Inflammatory macrophage treated with lipopolysaccharide for 4 hours (primary cell): ENCODE measurements at places on chromosomes 6 and 20.

- no peak for DNase-seq
Observed at GRCh38 chr6:105886814-105887544, 199.2 kb upstream of the PRDM1 start.

GRCh38 chr6:30987304-30987703 is 3.8 kb downstream of the MUC21 start:
- DNase-seq = no peak

GRCh38 chr6:100260584-100260983 is 204.1 kb downstream of the SIM1 start:
- DNase-seq = no peak

DNA sequence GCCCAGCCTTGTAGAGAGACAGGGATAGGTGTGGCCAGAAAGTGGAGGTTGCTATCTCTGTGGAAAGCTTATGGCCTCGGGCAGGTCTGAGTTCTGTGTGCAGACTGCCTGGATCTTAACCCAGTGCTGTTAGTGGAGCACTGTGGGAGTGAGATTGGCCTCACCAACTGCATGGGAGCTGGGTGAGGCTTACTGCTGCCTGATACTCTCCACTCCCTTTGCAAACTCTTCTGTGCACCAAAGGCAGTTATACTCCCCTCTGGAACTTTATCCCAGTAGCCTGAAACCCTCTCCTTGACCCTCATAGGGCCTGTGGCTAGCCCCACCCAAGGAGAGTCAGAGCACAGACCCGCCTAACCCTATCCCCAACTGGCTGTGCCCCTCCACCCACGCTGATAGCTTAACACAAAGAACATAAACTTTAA is 41.4 kb upstream of the PKIB start:
- DNase-seq = no peak

- no peak for DNase-seq
Observed at GRCh38 chr6:35718375-35718736, 18.5 kb upstream of the ARMC12 start.

DNA sequence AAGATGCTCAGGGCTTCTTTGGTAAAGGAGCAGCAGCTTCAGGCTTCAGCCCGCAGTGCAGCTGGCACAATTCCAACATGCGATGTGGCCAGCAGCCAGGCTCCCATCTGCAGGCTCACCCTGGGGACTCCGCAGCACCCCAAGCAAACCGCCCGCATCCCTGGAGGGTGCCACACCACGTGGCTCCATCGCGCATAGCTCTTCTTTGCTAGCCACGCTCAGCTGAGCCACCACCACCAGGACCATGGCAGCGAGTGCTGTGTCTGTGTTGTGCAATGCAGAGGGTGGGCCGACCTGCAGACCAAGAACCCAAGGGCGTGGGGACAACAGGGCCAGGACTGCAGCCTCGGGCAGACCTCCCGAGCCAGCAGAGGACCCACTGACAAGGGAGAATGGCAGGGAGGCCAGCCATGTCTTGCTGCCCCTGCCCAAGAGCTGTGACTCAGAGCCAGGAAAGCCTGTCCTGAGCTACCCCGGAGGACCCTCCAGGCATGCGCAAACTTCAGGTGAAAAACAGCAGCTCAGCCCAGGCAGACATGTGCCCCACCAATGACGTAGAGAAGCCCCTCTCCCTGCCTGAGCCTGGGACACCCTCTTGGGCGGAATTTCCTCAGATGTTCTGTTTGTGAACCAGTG is 87.8 kb downstream of the GINS1 start:
- no peak for DNase-seq

DNA sequence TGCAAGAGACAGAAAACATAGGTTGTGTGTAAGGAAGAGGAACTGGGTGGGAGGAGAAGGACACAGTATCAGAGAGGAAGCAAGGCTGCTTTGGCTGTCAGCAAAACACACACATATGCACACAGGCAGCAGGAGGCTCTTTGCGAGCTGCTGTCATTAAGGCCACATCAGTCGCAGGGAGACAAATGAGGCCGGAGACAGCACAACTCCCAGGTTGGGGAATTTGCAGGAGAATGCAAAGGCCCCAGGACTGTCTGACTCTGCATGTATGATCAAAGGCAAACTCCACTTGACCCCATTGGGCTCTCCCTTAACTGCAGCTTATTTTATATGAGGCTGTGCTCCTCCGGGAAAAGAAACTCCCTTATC is 35.3 kb downstream of the METTL24 start:
- peak; percentile 44 for DNase-seq

DNA sequence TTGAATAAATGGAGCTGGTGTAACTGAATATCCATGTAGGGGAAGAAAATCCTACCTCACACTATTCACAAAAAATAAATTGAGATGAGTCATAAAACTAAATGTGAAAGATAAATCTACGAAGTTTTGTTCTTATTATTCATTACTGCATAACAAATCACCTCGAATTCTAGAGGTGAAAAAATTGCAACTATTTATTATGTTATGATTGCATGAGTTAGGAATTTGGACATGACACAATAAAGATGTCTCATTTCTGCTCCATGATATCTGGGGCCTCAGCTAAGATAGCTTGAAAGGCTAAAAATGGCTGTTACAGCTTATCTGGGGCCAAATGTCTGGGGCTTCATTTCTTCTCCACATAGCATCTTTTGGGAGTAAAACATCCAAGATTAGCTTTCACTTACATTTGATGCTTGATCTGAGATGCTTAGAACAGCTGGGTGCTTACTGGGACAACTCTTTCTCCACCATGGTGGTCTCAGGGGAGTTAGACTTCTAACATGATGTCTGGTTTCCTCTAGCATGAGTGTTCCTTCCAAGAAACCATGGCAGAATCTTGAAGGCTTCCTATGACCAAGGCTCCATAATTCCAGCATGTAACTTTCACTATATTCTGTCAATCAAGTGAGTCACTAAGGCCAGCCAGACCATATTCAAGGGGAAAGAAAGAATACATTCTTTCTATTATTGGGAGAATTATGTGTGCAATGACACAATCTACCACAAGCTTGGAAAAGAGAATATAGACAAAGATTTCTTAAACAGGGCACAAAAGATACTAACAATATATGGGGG is 30.1 kb downstream of the OR2B6 start:
- DNase-seq = no peak

DNA sequence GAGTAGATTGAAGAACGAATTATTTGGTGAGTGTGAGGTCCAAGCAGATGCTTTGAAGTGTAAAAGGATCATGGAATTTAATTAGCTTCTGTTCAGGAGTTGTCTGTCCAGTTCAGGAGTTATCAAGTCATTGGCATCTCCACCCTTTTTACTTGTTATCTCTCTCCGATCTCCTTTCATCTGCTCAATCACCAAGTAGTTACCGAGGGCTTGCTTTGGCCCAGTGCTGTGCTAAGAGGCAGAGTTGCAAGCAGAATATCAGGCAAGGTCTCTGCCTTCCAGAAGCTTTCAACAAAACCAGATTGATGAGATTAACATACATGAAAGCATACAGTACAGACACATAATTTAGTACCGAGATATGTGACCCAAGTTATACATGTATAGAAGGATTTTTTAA is 10.2 kb upstream of the TNFRSF21 start:
- no peak for DNase-seq

GRCh38 chr6:131997429-131998153 is 46.4 kb upstream of the CCN2 start:
- no peak for DNase-seq

DNA sequence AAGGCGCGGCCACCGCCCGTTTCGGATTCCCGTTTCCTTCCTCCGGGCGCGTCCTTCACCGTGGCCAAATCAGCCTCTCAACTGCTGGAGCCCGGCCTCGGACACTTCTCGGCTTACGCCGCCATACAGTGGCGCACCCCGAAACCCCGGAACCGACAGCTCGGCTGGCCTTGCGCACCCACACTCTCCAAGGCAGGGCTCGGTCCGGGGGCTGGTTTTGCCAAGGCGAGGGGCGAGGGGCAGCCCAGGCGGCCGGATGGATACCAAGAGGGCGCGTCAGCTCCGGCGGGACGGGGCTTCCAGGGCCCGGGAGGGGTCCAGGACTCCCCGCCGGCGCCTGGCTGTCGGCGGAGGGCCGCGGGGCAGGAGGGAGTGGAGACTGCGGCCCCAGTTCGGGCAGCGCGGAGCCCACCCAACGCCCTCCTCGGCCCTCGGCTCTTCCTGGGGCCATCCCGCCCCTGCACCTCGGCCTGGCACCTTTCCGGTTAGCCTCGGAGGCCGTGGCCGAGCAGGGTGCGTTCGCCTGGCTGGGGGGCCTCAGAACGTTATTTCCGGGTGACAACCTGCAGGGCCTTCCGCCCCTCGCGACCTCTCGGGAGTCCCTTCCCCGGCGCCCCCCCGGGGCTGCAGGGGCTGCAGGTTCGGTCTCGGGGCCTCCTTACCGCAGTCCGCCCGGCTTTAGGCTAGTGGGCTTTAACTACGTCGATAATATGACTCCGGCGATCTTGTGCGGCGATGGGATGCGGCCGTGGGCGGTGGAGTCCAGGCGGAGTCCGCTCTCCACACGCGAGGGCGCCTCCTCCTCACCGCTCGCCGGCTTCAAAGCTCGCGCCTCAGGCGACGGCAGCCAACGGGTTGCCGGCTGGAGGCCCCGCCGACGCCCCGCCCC is 697 bp upstream of the CEP43 start:
- peak; percentile 2 for DNase-seq

DNA sequence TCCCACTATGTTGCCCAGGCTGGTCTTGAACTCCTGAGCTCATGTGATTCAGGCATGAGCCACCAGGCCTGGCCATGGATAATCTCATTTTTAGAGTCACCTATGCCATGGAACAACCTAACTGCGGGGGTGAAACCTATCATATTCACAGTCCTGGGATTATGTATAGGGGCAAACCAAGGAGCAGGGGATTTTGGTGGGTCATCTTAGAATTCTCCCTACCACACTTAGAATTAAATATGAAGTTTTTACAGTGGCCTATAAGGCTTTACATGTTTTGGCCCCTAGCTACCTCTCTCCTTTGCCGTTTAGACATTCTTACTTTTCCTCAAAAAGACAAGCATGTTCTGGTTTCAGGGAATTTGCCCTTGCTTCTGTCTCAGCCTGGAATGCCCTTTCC is 20.6 kb upstream of the VEGFA start:
- no peak for DNase-seq

DNA sequence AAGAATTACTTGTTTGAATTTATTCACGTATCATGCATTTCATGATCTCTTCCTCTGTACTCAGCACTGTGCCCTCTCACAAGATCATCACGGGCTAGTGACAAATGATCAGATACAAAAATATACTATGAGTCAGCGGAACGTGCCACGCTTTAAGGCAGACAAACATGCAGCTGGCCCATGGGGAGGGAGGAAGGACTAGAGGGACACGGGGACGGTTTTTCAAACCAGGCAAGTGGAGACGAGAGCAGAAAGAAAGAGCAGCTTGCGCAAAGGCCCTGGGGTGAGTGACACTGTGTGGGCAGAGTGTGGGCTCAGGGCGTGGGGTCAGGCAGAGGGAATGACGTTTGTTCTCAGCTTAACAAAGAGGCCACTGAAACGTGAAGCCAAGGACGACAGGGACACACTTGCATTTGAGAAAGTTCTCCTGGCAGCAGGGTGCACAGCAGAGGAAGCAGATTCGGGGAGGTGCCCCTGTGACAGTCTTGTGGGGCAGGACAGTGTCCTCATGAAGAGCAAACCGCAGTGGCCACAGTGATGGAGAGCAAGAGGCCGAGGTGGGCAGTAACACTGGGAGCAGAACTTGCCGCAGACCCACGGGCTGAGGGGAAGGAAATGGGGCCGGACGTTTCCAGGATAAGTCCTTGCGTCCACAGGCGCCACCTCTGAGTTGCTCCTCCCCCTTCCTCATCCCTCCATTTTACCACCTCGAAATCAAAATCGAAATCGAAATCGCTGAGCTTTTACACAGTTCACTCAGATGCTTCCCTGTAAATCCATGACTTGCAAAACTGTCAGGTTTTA is 6.9 kb upstream of the RPS6KA2 start:
- peak; percentile 89 for DNase-seq

GRCh38 chr6:36623547-36624459 is 29.6 kb downstream of the SRSF3 start:
- DNase-seq = peak; percentile 71

DNA sequence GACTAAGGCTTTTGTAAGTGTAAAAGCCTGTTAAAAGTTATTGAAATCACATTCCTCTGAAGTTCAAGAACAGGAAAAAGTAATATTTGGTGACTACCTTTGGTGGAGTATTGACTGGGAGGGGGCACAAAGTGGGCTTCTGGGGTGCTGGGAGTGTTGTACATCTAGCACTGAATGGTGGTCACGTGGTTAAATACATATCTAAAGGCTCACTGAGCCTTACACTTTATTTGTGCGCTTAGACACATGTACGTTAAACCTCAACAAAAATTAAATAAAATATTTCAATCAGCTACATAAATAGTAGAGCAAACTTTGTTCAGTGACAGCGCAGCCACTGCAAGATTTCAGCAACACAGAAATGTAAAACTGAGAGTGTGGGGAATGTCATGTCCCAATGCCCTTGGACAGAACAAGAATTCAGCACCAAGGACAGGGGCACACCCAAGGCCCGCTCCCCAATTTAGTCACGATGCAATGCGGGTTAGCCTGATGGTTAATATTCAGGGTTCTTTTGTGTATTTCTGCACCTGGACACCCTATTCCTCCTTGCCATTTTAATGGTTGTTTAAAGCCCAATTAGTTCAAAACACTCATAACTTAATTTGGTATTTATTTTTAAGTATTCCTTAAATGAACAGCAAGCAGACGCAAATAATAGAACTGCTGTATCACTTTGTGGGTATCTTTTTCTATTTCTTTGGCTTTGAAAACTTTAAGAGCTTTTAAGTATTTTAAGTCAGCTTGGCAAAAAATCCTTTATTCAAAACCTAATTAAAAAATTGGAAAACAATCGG is 37.4 kb downstream of the ANGPT4 start:
- DNase-seq = no peak

DNA sequence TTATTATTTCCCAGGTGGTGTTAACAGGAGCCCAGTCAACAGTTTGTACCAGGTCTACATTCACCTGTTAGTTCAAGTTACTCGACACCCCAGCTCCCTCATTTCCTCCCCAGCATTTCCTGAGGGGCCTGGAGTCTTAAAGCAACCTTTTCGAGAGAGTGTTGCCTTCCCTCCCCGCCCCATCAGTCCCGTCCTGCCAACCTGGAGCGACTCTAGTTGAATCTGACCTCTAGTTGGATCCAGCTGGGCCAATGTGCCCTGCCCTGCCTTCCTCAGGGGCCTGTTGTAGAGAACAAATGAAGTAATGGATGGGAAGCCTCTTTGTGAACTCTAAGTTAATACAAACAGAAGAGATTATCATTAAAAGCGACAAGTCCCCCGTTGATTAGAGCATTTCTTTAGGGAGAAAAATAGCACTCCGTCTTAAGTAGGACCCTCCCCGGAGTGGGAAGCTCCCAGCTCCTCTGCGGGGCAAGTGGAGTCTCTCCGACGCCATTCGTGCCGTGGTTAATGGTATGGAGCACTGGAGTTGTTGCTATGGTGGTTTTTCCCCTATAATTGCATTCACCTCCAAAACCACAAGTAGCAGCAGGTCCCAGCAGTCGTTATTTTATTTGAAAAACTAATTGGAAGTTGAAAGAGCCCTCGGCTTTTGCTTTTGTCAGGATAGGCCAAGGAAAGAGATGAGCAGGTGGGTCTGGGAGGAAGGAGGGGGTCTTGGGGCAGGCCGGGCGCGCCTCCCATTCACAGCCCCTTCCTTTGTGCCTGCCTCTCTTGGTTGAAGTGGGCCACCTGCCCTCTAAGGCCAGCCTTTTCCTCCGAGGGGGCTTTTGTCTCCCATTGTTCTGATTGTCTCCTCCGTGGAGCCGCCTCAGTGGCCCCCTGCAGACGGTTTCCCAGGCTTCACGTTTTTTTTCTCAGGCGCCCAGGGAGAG is 16.1 kb downstream of the GHRH start:
- no peak for DNase-seq

GRCh38 chr6:18988636-18989035 is 601.5 kb downstream of the RNF144B start:
- no peak for DNase-seq
